ENCODE measurements at places on chromosomes 16 and 17.

DNA sequence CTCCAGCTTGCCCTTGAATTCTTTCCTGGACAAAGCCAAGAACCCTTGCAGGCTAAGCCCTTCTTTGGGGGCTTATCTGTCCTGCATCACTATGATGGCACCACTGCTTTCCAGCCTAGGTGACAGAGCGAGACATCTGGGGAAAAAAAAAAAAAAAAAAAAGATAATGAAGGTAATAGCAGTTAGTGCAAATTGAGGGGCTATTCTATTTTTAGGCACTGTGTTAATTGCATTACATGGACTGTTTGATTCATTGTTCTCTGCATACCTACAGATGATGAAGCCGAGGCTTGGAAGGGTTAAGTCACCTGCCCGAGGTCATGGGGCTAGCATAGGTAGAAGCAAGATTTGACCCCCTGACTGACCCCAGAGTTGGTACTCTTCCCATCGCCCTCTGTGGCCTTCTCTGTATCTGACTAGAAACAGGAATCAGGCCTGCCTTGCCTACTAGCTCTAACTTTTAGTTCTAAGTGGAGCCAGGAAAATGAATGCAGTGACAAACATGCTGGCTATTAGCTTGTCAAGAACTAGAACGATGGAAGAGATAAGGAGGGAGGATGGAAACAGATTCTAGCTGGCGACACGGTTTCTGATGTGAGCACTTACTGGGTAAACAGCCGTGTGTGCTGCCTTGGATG is 312.1 kb downstream of the SNX29 start:
- DNase-seq: no peak

DNA sequence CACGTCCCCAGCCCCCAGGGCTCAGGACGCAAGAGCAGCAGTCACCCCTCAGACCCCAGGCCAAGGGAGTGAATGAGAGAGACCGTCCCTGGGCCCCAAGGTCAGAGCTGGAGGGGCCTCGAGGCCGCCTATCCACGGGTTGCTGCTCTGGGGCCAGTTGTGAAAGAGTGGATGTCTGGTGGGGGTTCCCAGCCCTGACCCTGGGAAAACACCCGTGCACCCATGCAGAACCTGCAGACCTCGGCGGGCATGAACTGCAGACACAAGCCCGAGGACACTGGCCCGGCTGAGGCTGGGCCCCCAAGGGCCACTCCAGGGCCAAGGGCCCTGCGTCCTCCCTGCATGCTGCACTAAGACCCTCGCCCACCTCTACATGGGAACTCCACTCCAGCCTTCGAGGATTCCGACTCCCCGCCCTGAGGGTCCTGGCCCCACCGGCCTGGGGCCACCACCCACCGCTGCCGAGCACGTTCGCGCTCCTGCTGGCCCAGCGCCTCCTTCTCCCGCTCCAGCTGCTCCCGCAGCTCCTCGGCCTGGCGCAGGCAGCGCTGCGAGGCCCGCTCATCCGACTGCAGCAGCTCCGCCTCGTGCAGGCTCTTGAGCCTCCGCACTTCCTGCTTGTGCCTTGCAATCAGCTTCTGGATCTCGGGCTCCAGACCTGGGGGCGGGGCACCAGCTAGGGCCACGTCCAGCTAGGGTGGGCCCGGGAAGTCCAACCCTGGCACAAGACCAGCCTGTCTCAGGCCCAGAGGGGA is 27.6 kb upstream of the AATK start:
- no peak for DNase-seq

DNA sequence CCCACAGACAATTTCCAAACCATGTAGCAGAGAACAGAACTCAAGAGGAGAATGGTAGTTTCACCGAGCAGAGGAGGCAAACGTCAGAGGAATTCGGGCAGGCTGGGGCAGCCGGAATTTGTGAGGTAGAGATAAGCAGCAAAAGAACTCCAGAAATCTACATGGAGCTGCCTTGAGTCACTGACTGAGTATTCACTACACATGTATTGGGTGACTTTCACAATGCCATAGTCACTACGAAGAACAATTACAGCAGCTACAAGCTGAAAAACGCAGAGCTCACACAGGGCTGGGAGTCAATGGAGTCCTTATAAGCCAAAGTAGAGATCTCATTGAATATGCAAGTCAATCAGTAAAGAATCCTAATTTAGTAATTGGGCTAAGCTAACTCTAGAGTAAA is 13.4 kb downstream of the CMC2 start:
- DNase-seq: no peak

- no peak for DNase-seq
These were observed 262.6 kb upstream of the CDH11 start for GRCh38 chr16:65384441-65384840.

GRCh38 chr17:32523827-32524552 is 37.2 kb downstream of the CDK5R1 start:
- DNase-seq: no peak

DNA sequence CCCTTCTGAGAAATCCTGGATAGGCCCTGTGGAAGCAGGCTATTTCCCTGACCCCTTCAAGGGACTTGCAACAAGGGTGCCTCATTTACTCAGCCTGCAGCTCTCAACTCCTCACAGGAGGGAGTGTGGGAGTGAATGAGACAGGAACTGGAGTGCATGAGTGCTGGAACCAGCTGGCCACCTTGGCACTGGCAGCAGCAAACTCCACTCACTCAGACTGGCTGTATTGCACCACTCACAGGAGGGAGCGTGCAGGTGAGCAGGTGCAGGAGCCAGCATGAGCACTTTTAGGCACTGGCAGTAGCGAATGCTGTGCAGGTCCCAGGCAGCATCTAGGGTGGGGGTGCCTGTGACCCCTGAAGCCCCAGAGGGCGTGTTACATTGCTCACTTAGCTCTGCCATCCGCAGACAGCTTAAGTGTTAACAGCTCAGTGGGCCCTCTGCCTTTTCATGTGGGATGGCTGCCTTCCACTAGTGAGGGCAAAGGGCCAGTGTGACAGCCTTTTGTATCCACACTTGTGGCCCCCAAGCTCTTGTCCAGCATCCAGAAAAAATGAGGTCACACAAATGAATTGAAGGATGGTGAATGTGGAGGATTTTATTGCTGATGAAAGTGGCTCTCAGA is 11.0 kb upstream of the ZNHIT3 start:
- no peak for DNase-seq

GRCh38 chr17:55734128-55734781 is 11.6 kb upstream of the TMEM100 start:
- no peak for DNase-seq

- no peak for DNase-seq
These were observed 12.7 kb upstream of the PABPN1L start for GRCh38 chr16:88878967-88879787.

- peak; percentile 31 for DNase-seq
These were observed 11.6 kb downstream of the SLC25A10 start for GRCh38 chr17:81723651-81724209.

- no peak for DNase-seq
These were observed 22.4 kb downstream of the NXPH3 start for GRCh38 chr17:49597928-49598655.

DNA sequence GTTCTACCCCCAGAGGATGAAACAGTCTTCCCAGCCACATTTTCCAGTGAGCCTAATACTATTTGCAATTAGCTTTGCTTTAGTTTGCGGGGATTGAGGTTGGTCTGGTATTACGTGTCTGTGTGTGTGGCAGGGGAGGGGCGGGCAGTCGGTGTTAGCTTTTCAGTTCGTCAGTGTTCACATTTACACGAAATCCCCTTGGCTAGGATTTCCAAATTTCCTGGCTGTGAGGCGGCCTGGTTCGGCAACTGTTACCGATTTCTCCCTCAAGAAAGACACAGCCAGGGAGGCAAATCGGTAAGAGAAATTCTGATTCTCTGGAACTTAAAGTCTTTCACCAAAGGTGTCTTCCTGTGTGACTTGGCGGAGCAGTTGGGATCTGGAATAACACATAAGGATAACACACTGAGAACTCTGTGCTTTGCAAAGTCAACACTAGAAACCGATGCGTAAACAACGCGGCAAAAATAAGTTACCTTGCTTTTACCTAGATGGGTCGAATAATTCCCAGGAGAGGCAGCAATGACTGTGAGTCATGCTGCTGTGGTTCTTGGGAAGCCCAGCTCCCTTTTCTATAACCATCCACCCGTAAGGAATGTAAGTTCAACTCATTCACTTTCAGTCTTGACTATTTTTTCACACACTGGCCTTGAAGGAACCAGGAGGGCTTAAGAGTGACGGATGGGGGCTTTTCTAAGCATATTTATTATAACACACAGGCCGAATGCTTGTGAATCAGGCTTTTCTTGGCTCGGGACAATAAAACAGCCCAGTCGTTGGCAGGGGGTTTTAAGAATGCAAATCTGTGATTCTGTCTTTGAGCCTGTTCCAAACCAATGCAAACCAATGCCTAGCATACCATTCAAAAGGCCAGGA is 24.2 kb downstream of the GPRC5B start:
- DNase-seq: no peak

DNA sequence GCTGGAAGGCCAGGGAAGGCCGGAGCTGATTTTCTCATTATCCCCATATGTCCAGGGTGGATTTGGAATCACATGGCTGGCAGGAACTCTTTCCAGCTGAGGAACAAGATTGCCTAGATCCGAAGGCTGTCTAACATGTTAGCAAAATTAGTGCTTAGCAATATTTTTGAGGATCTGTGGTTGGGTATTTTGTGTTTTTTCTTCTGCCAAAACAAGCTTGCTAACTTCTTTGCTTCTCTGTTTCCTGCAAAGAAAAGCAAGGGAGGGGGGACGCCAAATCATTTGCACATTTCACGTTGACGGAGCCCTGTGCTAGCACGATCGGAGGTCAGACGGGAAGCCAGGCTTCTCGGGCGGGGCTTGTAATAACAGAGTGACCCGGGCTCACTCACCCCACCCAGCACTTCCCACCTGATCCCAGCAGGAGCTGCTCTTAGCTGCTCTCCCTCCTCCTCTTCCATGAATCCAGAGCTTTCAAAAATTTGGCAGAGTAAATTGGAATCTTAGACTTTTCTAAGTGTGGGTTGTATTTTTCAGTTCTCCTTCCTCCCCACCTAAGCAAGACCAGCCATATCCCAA is 33.3 kb upstream of the FOXF1 start:
- no peak for DNase-seq

DNA sequence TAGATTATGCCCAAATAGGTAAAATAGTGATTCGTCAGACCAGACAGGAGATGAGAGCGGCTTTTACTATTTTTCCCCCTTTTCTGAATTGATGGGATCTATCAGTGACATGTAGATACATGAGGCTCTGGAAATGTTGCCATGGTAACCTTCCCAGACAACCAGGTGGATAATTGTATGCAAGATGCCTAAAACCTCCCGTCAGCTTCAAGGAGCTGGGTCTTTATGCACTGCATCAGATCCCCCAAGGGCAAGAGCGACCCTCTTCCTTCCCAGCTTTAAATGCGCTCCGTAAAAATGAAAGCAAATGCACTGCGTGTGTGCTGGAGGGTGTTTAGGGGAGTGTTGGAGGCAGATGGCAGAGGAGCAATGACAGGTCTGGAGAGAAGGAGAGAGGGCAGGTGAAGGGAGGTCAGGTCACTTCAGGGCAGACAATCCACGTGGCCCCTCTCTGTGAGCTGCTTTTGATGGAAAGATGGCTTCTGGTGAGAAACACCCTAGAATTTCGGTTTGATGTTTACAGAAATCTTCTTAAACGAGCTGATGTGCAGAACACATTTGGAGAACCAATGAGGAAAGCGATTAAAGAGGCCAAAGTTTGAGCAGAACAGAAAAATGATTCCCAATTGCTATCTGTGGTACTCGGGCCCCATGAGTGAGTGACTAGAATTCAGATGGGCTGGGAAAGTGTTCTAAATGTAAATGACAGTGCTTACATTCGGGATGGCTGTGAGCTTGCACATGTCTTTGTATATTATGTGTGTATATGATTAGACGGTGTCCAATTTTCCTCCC is 461.7 kb upstream of the HSBP1 start:
- no peak for DNase-seq

GRCh38 chr16:51994597-51994996 is 552.3 kb downstream of the TOX3 start:
- DNase-seq: peak; percentile 94

DNA sequence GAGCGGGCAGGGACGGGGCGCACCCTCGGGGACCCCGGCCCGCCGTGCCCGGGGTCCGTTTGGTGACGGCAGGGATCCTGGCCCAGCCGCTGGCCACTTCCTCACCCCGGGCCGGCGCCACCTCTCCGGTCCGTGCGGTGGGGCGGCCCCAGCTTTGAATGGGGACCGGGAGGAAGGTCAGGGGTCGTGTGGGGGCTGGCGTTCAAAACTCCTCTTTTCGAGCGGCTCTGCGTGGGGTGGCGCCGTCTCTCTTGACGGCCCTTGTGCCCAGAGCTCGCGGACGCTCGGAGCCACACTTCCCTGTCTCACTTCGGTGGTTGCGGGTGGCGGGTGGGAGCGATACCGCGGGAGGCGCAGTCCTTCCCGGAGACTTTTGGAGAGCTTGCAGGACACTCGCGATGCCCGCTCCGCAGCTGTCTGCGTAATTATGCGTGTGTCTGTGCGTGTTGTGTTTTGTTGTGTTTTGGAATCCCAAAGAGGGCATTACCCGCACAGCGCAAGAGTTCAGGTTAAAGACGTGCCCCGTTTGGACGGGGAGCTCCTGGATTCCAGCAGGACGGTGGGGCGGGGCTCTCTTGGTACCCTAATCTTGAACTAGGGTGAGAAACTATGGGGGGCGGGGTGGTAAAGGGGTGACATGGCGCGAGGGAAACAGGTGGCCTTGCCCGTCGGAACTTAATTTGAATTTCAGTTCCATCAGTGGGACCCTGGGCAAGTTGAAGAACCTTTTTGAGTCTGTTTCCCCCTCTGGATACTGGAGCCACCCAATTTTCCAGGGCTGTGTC is 637 bp downstream of the PLCG2 start:
- no peak for DNase-seq

DNA sequence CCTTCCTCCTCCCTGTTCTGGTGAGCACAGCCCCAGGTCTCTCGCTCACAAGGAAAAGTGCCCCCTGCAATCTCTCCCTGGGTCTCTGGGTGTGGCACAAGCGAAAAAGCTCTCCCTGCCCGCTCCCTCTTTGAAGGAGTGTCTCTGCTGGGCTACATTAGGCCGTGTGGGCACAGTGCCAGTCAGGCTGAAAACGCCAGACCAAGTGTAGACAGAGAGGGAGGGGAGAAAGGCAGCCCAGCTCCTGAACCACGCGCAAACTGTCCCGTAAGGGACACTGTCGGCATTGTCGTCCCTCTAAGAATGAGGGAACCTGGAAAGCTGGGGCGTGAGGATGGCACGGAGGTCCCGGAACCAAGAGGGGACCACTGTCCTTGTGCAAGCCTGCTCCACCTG is 3.9 kb downstream of the SMIM5 start:
- DNase-seq: no peak

DNA sequence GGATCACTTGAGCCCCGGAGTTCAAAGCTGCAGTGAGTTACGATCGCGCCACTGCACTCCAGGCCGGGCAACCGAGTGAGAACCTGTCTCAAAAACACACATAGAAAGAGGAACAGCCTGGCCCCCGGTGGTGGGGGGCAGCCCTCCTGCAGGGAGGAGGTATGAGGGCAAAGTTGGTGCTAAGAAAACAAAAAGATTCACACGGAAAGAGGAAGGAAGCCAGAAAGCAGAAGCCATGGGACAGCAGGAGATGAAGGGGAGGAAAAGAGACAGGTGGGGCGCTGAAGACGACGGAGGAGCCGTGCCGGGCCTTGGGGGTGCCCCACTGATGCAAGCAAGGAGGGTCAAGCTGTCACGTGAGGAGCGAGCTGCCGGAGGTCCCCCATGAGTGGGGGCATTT is 8.2 kb upstream of the C16orf74 start:
- DNase-seq: no peak

- no peak for DNase-seq
These were observed 26.2 kb downstream of the TBX2 start for GRCh38 chr17:61425682-61426481.

GRCh38 chr17:65231662-65232335 is 94.6 kb downstream of the RGS9 start:
- DNase-seq: peak; percentile 76

- DNase-seq: peak; percentile 60
These were observed 16.8 kb downstream of the NQO1 start for GRCh38 chr16:69709456-69710084.
